ENCODE measurements at places on chromosomes 11 and 22.
A peak's percentile ranks its signal among the peaks of the same experiment; 100 is the strongest.

GRCh38 chr11:4068962-4069361 is 25.6 kb upstream of the RRM1 start:
- DNase-seq, result peak; percentile 26

DNA sequence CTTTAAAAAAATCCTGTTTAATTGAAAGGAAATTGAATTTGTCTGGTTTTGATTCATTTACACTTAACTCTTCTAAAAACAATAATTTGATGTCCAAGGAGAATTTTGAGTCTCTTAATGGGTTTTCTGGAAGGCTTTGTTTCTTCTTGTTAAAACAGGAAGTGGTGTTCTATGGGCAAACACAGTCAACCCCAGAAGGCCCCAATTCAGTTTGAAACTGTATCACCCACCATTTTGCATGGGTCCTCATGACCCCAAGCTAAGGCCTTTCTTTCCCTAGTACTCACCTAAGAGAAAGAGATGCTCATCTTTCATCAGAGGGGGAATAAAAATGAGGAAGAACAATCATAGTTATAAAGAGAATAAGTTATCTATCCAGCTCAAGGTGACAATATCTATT is 10.6 kb downstream of the FLI1 start:
- DNase-seq, result no peak

DNA sequence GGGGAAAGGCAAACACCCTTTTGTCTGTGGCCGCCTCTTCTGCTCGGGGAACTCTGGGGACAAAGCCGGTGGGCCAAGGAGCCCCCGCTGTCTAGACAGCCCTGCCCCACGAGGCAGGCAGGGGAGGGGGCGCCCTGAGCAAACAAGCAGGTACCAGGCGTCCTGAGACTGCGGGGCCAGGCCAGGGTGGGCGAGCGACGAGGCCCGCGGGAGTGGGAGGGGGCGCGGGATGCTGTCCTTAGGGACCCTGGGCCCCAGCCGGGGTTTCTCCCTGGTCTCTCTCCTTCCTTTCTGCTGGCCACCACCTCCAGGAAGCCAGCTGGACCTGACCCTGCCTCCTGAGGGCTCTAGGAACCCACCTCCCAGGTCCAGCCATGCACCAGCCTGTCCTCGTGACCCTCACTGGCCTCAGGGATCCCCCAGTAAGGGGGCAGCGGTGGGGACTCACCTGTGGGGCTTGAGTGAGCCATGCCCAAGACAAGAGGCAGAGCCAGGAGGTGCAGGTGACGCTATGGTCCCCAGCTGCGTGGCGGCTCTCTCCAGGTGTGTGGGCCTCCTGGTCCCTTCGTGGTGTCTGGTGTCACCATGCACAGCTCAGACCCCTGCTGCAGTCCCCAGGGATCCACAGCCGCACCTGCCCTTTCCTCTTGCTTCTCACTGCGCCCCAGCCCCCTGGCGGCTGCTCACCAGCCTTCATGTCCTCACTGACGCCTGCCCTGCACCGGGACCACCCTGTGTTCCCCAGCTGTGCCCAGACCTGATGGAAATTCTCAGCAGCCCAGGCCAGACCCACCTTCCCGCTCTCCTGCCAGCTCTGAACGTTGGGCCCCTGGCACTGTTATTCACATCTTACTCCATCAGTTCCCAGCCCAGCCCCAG is 26.5 kb upstream of the MUC5AC start:
- no peak for DNase-seq

GRCh38 chr11:27472398-27473016 is at the start of gene LGR4:
LGR4 (minus strand) TSS chr11:27472790; CDS start chr11:27472302, 488 bp downstream.
- DNase-seq, result peak; percentile 97

DNA sequence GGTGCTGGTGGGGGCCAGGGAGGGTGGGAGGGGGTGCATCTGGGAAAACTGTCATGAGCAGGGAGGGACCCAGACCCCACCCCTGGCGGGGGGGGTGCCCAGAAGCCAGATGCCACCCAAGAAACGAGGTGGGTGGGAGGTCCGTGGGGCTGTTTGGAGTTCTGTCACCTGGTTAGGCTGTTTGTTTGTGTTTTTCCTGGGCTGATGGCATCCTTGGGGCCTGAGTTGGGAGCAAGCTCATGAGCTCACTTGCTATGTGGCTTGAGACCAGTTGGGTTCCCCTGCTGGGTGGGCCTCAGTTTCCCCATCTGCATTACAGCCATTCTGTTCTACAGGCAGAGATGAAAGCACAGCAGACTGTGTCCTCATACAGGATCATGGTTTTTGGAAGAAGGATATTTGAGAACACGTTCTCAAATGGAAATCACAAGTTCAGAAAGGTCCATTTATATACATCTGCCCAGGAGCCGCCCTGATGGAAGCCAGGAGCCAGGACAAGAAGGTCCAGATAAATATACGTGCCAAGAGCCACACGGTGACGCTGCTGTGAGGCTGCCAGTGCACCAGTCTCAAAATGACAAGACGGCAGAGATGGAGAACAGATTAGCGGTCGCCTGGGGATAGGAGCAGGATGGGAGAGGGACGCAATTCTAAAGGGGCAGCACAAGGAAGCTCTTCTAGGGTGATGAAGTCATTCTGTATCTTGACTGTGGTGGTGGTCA is 312.9 kb downstream of the MN1 start:
- DNase-seq, result peak; percentile 58

- peak; percentile 12 for DNase-seq
These were observed 2.5 kb downstream of the CNIH2 start for GRCh38 chr11:66280428-66280827.

DNA sequence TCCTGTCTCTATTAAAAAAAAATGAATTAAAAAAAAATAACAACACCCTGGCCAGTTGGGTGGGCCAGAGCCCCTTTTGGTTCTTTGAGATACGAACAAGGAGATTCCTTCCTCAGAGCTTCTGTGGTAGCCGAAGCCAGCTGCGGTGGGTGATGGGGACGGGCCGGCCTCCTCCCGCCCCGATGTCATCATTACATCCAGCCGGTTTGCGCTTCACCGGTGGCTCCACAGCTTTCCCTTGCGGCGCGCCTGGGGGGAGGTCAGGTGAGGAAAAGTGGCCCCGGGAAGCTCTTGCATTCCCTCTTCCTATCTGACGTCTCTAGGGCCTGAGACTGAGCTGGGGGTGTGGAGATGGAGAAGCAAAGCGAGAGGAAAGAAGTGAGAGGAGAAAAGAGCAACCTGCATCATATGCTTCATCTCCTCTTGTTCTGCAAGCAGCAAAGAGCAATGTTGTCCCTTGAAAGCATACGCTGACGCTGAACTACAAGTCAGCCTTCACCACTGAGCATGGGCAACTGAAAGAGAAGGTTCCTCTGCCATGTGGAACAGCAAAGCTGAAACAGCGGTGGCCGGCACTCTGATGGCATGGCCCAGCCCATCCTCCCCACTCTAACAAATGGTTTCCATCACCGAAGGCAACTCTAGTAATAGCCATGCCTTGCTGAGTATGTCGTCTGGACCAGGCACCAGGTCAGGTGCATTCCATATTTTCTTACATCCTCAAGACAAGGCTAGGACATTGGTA is 6.0 kb downstream of the ADAMTS8 start:
- no peak for DNase-seq

- DNase-seq, result no peak
These were observed 92.7 kb downstream of the SGSM3 start for GRCh38 chr22:40463017-40463631.

DNA sequence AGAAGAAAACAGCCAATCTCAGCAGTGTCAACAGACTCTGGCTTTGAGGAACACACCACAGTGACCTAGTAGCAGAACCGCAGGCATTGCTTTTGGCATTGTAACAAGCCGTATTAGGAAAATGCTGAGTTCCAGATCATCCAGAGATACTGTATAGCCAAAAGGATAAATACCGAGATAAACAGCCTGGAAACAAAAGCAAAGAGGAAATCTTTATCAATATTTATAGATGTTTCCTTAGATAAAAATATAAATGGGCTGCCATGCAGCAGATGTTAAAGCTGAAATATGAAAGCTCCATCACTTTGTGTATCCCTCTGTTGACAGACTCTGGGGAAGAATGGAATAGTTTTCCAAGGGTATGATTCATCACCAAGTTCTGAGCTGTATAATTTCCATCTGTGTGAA is 98.9 kb upstream of the TP53AIP1 start:
- peak; percentile 40 for DNase-seq

GRCh38 chr11:115544422-115544948 is 40.3 kb upstream of the CADM1 start:
- no peak for DNase-seq

- no peak for DNase-seq
These were observed 55.0 kb downstream of the DNAJC24 start for GRCh38 chr11:31424652-31425051.

GRCh38 chr22:44311104-44311854 is 1.5 kb downstream of the SHISAL1 start:
- no peak for DNase-seq

DNA sequence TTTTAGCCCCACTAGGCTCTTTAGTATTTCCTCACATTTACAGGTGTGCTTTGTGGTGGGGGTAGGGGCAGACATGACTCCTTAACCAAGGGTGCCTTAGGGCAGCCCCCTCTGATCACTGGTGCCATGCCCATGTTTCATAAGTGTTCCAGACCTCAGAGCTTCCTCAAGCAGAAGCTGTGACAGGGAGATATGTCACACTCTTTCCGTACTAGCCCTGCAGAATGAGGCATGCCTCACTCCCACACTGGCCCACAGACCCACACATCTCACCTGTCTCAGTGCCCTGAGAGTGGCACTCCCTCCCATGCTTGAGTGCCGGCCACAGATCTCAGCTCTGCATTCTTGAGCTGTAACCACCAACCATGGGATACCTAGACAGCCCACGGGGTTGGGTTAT is 22.9 kb upstream of the OR56B4 start:
- DNase-seq, result no peak

DNA sequence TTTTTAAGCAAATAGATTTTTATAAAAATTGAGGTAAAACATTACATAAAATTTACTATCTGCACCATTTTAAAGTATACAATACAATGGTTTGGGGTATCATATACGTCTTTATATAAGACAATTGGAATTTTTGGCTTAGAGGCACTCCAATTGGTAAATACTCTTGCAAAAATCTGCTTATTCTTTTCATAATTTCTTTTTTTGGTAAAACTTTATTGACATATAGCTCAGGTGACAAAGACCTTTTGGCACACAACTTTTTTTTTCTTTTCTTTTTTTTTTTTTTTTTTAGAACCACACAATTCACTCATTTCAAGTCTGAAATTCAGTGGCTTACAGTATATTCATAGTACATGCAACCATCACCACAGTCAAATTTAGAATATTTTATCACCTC is 57.8 kb downstream of the ATG16L2 start:
- DNase-seq, result no peak

DNA sequence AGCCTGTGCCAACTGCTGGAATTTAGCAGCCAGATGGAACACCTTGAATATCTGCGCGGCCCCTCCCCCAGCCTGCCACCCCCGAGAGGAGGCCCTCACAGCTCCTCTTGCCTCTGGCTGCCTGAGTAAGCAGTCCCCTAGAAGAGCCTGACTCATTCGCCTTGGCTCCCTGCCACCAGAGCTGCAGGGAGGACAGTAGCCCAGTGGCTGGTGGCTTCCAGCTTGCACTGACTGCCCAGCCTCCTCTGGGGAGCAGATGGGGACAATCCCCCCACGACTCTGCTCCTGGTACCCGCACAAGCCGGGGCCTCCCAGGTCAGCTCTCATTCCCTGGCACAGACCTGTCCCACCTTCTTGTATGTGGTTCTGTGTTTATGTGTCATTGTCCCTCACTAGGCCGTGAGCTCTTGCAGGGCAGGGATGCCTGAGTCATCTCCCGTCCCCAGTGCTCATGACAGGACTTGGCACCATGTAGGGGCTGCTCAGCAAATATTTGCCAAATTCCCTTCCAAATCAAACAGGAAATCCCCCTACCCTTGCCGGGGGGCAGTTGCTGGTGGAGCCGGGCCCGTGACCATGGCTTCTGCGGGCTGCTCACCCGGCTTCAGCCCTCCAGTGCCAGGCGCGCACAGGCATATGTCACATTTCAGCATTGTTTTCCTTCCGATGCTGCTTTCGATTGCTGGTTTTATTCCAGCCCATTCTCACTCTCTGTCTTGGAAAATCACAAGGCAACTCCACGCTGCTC is 43.6 kb downstream of the CACNG2 start:
- peak; percentile 97 for DNase-seq

DNA sequence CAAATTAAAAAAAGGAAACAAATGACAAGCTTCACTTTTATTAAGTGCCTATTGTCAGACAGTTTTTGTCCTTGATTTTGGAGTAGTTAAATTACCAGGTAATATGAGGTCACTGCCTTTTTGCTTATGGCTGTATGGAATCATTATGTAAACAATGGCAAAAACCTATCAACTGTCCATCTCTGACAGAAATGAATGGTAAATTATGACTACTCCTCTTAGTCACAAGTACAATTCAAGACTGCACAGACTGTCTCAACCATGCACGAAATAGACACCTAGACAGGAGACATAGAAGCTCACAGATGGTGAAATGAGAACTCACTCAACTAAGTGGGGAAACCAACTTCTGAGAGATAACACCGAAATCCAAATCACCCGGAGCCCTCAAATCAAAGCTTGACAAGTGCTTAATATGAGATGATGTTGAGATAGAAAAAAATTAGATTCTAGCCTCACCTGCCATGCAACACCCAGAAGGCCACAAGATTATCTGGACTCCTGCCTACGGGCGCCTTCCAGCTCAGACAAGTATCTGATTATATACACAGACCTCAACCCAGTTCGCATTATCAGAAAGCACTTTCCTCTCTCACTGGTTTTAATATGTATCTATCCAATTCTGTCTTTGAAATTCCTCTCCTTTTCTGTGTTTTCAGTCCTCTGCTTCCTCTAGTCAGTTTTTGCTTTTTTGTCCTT is 199.3 kb downstream of the CADM1 start:
- no peak for DNase-seq

DNA sequence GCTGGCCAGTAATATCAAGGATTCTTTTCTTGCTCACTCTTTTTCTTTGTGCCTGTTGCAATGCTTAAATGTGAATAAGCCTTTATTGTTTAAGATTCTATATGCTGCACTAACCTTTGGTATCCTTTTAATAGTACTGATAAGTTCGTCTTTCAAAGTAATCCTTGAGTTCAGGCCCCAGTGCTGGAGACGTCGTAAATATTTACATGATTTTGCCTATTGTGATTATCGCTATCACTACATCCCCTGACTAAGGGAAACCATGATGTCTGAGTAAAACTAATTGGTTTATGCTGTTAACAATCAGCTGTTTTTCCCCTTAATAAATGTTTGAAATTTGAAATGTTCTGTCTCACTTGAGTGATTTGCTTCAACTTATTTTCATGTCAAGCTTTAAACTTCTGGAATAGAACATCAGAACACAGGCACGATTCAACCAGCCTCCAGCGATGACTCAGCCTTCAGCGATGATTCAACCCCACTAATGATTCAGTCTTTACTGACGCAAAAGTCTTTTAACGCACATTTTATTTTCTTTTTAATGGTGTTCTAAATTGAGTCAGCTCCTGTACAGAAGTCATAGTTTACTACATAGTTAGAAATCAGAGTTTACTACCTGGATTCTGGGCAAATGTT is 3.9 kb downstream of the HTATIP2 start:
- peak; percentile 89 for DNase-seq

DNA sequence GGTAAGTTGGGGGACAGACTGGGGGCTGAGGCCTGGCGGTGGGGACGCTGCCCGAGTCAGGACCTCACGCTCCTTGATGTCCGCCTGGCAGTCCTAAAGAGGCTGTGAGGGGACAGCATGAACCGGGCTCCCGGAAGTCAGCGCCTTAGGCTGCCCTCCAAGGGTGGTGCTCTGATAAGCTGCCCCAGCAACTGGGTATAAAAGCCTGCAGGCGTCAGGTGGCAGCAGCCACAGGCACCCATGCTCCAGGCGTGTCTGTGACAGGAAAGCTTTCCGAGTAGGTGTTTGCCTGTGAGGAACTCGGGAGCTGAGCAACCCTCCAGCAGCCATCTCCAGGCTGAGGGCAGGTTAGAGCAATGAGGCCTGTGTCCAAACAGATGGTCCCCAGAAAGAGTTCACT is 53.0 kb downstream of the ST3GAL4 start:
- DNase-seq, result no peak
